Esophagus muscularis mucosa (tissue), 4 donors: ENCODE measurements at places on chromosomes 6 and 20. TPM values are rescaled to one million over a fixed set of nuclear protein-coding genes. Genes with fewer than 3 reads are reported as not detected.

DNA sequence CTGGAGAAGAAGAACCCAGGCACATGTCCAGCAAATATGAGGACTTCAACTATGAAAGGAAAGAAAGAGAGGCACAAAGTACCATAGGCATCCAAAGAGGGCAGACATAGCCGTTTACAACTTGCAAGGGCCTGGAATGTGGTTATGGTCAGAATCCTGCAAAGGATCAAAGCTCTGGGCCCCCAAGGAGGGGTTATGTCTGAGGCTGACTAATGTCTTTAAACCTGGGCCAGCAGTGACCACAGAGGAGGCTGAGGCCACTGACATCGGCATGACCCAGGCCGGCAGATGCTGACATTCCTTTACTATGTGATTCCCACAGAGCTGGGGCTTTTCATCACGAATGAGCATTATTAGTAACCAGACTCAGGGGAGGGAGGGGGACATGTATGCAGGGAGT is 861.1 kb downstream of the DHX35 start:
- no peak overlapping the region for H3K27ac ChIP-seq
- H3K36me3 ChIP-seq: no peaks in the 10 kb centered on the region
- H3K27me3 ChIP-seq: no peaks in the 10 kb centered on the region
- no peak overlapping the region for H3K4me3 ChIP-seq

DNA sequence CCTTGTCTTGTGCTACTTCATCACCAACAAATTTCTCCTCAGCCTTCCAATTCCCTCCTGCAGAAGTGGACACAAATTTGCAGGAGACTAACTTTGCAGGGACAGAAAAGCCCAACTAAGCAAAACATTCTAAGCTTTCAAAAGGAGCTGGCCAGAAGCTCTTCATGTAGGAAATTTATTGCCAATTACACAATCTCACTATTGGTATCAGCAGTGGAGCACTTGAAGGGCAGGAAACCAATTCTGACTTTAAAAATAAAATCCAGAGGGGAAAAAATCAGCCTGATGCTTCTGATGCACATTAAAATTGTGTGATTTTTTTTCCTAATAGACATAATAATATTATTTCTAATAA is 193.3 kb downstream of the LY86 start:
- H3K4me1 ChIP-seq: peaks cover 13% of the 10 kb centered on the region
- DNase-seq: no peak
- no peak overlapping the region for H3K27ac ChIP-seq
- no peaks in the 10 kb centered on the region for H3K27me3 ChIP-seq
- H3K4me3 ChIP-seq: no peak overlapping the region
- no peaks in the 10 kb centered on the region for H3K36me3 ChIP-seq

- no peaks in the 10 kb centered on the region for H3K36me3 ChIP-seq
- no peaks in the 10 kb centered on the region for H3K27me3 ChIP-seq
- H3K27ac ChIP-seq: no peak overlapping the region
- no peaks in the 10 kb centered on the region for H3K4me1 ChIP-seq
- DNase-seq: no peak
- no peak overlapping the region for H3K4me3 ChIP-seq
These were observed 66.4 kb upstream of the PRL start for GRCh38 chr6:22363166-22363713.

GRCh38 chr6:14861491-14861943 is 384.4 kb upstream of the JARID2 start:
- H3K27me3 ChIP-seq: no peaks in the 10 kb centered on the region
- H3K4me3 ChIP-seq: no peak overlapping the region
- no peak for DNase-seq

Gene ZNF217
- 20.9 TPM for total RNA-seq

Gene OLIG3
- total RNA-seq: not detected

Gene FHL5
- 21.5 TPM for total RNA-seq

DNA sequence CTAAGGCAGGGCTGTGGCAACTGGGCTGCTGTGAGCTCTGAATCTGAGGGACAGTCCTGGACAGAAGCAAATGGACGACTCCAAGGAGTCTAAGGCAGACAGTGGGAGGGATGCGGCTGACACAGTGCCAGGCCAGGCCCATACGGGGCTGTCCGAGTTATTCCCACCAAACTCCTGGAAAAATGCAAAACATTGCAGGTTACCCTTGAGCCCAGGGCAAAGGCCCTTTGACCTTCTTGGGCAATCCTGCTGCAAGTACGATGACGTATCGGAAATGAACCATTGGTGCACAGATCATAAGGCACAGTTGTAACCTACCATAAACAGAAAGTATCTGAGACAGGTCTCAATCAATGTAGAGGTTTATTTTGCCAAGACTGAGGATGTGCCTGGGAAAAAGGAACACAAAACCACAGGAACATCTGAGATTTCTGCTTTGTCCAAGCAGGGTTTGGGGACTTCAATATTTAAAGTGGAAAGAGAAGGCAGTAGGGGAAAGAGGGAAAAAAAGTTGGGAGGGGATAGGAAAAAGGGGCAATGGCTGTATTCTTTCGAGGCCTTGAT is 118.9 kb downstream of the DACT2 start:
- no peak overlapping the region for H3K4me3 ChIP-seq
- H3K4me1 ChIP-seq: no peaks in the 10 kb centered on the region
- H3K27ac ChIP-seq: no peak overlapping the region
- H3K27me3 ChIP-seq: no peaks in the 10 kb centered on the region
- no peaks in the 10 kb centered on the region for H3K36me3 ChIP-seq

DNA sequence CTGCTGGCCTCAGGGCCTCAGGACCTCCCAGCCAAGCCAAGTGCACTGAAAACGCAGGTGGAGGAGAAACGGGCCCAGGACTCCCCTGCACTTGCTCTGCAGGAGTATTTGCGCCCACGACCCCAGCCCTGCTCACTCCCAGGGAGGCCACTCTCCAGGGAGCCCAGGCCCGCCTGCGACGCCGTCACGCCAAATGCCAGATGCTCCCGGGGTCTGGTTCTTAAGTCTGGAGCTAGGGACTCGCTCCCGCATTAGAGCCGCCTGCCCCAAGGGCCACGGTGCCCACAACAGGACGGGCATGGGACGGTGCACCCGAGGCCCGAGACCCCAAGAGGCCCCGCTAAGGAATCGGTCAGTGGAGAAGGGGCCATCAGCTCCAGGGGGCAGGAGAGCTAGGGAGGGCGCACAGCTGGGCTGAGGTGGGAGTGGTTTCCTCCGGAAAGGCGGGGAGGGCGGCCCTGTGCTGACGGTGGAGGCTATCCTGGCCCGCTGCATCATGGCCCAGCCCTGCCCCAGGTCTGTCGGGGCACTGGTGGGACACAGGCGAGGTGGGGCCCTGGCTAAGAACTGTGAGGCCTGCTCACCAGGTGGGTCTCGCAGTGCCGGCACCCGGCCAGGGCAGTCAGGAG is 44.1 kb upstream of the CHRNA4 start:
- no peaks in the 10 kb centered on the region for H3K36me3 ChIP-seq
- no peaks in the 10 kb centered on the region for H3K4me1 ChIP-seq

GRCh38 chr6:122147291-122147690 is 252.2 kb upstream of the HSF2 start:
- no peaks in the 10 kb centered on the region for H3K27me3 ChIP-seq
- H3K36me3 ChIP-seq: no peaks in the 10 kb centered on the region
- H3K4me1 ChIP-seq: no peaks in the 10 kb centered on the region
- DNase-seq: no peak

DNA sequence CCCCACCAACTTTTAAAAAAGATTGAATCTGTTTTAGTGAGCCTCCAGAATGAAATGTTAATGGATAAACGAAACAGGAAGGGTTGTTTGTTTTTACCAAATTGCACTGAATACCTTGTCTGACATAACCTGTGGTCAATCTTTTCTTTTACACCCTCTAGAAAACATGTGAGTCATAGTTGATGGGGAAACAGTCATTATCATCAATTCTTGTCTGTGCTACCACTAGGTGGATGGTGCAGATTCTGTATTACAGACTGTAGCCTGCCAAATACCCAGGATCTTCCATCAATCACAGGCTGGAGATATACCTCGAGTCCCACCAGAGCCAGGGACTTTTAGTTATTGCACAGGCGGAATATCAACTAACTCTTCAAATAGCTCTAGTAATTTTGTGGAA is 29.5 kb upstream of the PKIB start:
- H3K27ac ChIP-seq: no peak overlapping the region
- no peaks in the 10 kb centered on the region for H3K27me3 ChIP-seq
- no peaks in the 10 kb centered on the region for H3K4me1 ChIP-seq
- H3K4me3 ChIP-seq: no peak overlapping the region
- DNase-seq: no peak

DNA sequence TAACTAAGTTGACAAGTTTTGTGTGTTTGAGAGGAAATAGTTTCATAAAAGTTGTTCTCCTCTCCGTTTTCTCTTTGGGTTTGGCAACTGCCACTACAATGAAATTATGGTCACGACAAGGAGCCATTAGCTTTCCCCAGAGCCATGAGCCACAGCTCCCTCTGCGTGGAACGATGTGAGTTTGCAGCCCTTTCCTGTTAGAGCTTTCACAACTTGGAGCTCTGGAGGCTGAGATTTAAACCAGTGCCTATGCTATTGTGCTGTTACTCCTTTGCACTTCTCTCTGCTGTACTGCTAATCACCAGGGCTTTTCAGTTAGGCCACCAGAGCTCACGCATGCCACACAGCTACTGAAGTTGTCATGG is 29.3 kb upstream of the TXNDC5 start:
- no peaks in the 10 kb centered on the region for H3K27me3 ChIP-seq
- H3K4me3 ChIP-seq: no peak overlapping the region
- DNase-seq: no peak
- no peaks in the 10 kb centered on the region for H3K36me3 ChIP-seq
- no peak overlapping the region for H3K27ac ChIP-seq

- no peaks in the 10 kb centered on the region for H3K4me1 ChIP-seq
- H3K27ac ChIP-seq: no peak overlapping the region
- no peak overlapping the region for H3K4me3 ChIP-seq
- H3K27me3 ChIP-seq: no peaks in the 10 kb centered on the region
These were observed 58.6 kb downstream of the CPNE5 start for GRCh38 chr6:36780442-36781177.

GRCh38 chr20:17909869-17910321 is 58.7 kb downstream of the SNX5 start:
- no peaks in the 10 kb centered on the region for H3K36me3 ChIP-seq
- peaks cover 26% of the 10 kb centered on the region for H3K4me1 ChIP-seq
- no peak for DNase-seq
- H3K4me3 ChIP-seq: no peak overlapping the region
- H3K27me3 ChIP-seq: no peaks in the 10 kb centered on the region

Gene CTCFL
- not detected for total RNA-seq

DNA sequence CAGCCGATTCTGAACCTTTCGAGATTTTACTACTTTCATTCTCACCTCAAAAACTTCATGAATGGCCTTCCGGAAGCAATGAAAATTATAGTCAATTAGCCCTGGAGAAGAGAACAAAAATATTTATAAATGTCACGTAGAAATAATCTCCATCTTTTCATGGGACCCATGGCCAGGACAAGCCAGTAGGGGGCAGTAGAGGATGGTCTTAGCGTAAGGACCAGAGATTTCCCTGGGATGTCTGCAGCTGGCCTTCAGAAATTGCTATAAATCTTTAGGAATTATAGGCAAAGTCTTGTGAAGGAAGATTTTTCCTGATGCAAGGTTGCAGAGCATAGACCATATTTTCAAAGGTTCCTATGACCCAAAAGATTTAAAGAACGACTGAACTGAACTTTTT is 15.6 kb upstream of the UBE2J1 start:
- H3K4me1 ChIP-seq: peaks cover 25% of the 10 kb centered on the region
- no peak overlapping the region for H3K4me3 ChIP-seq
- H3K27me3 ChIP-seq: no peaks in the 10 kb centered on the region
- H3K27ac ChIP-seq: peak overlapping the region; percentile 14

Gene RAB5IF
- 60.2 TPM for total RNA-seq

DNA sequence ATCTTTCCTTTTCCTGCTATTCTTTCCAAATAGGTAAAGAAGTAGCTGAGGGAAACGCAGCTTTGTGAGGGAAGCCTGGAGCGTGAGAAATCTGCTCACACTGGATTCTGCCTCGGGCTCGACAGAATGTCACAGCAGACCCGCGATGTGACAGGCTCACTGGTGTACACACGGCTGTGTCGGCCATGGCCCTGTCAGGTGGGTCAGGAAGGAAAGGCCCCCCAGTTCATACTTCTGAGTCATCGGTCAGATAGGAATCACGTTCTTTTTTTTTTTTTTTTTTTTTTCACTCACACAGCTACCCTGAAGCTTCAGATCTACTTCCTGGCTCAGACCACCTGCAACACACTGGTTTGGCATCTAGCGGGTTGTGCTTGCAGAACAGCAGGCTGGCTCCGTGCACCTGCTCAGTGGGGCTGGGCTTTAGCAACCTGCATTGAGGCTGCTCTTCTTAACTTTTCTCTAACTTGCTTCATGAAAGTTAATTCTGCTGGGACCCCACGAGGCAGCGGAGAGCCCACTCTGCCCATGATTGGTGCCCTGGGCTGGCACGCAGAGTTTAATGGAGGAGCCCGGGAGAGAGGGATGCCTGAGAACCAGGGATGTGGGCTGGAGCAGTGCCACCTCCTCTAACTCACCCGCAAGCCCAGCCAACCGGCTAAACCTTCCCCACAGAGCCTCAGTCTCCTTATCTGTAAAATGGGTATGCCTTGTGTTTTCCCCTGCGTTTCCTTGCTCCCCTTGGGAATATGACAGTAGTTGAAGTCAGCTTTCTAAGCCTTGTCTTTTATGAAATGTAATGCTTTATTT is 61.5 kb upstream of the FNDC1 start:
- no peak overlapping the region for H3K27ac ChIP-seq
- DNase-seq: no peak
- peaks cover 12% of the 10 kb centered on the region for H3K27me3 ChIP-seq
- no peaks in the 10 kb centered on the region for H3K36me3 ChIP-seq
- peak overlapping the region; percentile 7 for H3K4me3 ChIP-seq

Gene PLN
- total RNA-seq: 294 TPM

DNA sequence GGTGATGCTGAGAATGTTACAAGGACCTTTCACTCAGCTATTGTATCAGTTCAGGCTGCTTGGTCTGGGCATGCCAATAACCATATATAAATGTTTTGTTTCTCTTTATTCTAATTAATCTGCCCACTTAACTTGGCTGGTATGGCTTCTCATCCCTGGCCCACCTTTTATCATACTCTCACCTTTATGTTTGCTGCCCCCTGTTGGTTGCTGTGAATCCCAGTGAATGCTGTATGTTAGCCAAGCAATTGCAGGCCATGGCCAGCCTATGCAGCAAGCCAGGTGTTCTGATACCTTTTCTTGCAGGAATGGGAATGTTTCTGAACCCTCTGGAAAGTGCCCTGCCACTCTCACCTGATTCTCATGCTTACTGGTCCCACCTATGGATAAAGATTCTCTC is 54.6 kb downstream of the PCSK2 start:
- H3K4me1 ChIP-seq: no peaks in the 10 kb centered on the region
- no peaks in the 10 kb centered on the region for H3K36me3 ChIP-seq
- no peak overlapping the region for H3K27ac ChIP-seq
- H3K27me3 ChIP-seq: no peaks in the 10 kb centered on the region
- no peak for DNase-seq
- H3K4me3 ChIP-seq: no peak overlapping the region

GRCh38 chr20:41063442-41063841 is 34.8 kb downstream of the TOP1 start:
- DNase-seq: no peak
- peaks cover 25% of the 10 kb centered on the region for H3K36me3 ChIP-seq
- no peak overlapping the region for H3K4me3 ChIP-seq
- H3K27ac ChIP-seq: no peak overlapping the region

- no peak overlapping the region for H3K4me3 ChIP-seq
- H3K36me3 ChIP-seq: peaks cover 92% of the 10 kb centered on the region
- H3K4me1 ChIP-seq: no peaks in the 10 kb centered on the region
- no peak overlapping the region for H3K27ac ChIP-seq
These were observed 58.9 kb downstream of the MYH7B start for GRCh38 chr20:35014537-35014936.
